ENCODE measurements at places on chromosomes 11 and 22.
A peak's percentile ranks its signal among the peaks of the same experiment; 100 is the strongest.

DNA sequence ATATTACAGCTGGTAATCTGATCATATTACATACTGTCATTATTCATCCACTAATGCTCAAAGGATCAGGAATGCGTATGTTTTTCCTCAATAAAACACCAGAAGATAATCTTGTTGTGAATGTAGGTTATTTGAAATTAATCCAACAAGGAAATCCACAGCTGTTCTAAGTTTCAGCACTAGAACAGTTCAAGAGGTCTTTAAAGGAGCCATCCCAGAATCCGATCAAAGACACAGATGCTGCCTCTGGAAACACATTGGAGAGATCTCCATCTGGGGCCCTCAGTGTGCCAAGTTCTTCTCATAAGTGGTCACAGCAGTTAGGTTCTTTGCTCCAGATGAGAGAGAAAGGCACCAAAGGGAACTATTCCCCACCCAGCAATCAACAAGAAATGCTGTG lies 1955.1 kb upstream of the RAG2 start:
- DNase-seq = no peak

- no peak for DNase-seq
Observed at GRCh38 chr11:64089027-64089360, 53.3 kb downstream of the FLRT1 start.

GRCh38 chr11:116148056-116148455 lies 624.7 kb downstream of the BUD13 start:
- no peak for DNase-seq

DNA sequence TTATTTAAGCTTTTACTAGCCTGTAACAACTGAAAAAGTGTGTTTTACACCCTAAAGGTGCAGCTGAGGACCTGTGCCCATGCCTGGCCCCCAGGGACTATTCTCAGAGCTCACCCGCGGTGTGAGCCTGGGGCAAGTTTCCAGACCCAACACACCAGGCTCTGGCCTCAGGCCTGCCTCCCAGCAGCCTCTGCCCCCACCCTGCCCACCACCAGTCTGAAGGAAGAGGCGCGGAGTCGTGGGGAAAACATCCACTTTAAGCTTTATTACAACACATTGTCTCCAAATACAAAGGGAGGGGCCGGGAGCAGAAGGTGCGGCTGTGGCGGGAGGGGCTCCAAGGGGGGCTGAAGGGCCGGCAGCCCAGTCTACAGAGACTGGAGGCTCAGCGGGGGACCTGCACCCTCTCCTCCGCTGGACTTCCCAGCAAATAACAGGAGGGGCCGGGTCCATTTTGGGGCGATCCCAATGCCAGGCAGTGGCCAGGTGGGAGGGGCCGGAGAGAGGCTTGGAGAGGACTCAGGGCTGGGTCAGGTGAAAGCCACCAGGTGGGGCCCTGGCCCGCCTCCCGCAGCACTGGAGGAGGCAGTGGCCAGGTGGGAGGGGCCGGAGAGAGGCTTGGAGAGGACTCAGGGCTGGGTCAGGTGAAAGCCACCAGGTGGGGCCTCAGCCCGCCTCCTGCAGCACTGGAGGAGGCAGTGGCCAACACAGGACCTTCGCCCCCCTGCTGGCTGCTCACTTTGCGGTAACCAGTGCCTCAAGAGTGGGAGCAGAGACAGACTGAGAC lies 18.1 kb downstream of the DUSP8 start:
- no peak for DNase-seq

DNA sequence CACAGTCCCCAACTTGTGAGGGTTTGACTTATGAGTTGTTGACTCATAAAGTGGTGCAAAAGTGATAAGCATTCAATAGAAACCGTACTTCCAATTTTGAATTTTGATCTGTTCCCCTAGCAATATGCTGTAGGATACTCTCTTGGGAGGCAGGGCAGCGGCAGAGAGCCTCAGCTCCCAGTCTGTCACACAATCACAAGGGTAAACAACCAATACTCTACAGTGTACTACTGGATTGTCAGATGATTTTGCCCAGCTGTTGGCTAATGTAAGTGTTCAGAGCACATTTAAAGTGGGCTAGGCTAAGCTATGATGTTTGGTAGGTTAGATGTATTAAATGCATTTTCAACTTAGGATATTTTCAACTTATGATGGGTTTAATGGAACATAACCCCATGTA lies 13.7 kb upstream of the NXPE2 start:
- DNase-seq = no peak

GRCh38 chr11:128297805-128298204 lies 289.6 kb downstream of the ETS1 start:
- DNase-seq = no peak

GRCh38 chr11:45860348-45860747 lies 13.1 kb downstream of the CRY2 start:
- DNase-seq = no peak

- DNase-seq = no peak
Observed at GRCh38 chr22:45919504-45920286, 57.3 kb downstream of the WNT7B start.

DNA sequence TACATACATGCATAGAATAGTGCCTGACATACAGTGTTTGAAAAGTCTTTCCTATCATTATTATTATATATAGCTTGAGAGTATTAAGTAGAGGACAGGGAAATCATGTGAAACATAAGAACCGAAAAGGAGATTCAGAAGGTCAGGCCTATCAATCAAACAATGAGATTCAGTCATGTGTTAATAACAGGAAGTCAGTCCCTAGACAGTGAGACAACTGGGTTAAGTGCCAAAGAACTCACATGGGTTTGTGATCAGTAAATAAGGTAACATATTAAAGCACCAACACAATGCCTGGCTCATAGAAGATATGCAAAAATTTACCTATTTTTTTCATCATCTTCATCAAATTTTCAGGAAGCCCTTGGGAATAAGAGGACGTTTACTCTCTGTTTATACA lies 174.3 kb upstream of the FAT3 start:
- peak; percentile 65 for DNase-seq

DNA sequence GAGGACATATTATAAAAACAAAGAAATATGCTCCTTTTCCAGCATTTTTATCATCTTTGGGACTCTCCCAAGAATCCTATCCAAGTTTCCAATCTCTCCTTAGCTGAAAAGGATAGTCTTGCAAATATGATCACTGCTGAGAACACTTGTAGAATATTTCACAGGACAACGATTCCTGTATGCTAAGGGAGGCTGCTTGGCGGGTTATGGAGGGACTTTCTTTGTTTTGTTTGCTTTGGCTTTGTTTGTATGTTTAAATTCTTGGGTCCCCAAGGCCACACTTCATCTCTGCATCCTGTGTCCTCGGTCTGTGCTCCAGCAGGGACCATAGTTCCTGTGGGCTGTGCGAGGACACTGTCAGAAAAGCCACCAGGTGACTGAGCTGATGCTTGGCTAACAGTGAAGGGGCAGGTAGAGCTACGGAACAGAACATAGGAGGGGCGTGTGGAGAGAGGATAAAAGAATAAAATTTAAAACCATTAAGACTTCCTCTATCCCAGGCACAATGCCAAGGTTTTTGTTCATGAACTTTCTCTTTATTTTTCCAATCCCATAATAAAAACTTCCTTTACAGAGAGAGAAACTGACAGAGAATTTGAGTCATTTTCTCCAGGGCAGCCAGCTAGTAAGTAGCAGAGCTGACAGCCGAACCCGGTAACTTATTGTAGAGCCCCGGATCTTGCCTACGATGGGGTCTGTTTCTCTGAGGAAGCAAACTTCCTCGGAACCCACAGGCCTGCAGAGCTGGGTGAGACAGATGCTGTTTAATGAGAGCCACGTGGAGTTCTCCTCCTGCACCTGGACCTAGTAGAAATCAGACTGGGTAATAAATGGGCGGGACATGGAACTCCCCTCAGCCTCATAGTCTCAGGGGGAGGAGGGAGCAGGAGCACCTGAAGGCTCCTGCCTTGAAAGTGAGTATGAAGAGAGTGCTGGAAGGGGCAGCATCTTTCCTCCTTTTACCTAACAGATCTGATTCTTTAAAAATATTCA lies at the start of gene IZUMO1R:
TSS of gene IZUMO1R (plus strand) at position 615 of the 993 bp plus-strand sequence. CDS start 1,057 bp downstream, outside the sequence.
- no peak for DNase-seq

DNA sequence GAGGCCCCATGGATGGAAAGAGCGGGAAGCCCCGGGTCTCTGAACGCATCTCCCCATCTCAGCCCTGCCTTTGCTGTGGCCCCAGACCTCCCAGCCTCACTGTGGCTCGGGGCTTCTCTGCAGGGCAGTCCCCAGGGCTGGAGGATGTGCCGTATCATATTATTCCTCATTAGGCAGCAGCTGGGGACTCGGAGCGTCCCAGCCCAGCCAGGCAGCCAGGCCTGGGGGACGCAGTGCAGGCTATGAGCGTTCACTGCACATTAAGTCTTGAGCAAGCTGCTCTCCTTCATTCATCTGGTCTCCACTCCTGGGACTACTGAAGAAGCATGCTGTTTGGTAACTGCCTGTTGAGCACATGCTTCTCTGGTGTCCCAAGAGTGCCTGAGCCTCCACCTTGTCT lies 226.8 kb upstream of the TBCEL start:
- DNase-seq = no peak

DNA sequence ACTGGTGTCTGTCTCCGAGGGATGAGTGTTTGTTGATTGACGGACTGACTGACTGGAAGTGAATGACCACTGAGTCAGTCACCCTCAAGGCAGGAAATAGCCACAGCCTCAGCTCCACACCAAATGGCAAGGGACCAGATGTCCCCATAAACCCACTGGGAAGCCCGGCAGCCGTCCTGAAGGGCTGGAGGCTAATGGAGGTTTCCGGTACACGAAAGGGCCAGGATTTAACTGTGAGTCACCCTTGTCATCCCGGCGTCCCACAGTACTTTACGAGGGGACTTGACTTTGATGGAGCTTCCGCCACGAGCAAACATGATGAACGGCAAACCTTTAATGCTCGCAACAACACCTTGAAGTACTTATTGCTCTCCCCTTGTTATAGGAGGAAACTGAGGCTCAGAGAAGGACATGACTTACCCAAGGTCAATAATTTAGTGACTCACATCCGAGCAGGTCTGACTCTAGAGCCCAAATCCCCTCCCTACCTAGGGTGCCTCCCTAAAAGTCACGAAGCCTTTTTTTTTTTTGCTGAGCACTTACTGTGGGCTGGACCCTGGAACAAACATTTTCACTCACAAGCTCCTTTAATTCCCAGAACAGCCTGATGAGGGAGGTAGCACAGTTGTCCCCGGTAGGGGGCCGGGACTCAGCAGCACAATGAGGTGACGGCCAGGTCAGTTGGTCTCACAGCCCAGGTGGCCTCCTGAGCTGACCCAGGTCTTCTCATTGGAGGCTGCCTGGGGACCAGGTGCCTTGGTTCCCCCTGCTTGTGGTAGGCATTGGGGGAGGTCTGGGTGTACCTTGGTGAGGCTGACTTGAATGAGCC lies 25.2 kb upstream of the GCAT start:
- DNase-seq = no peak

- no peak for DNase-seq
Observed at GRCh38 chr11:73520353-73521061, 77.4 kb downstream of the FAM168A start.

DNA sequence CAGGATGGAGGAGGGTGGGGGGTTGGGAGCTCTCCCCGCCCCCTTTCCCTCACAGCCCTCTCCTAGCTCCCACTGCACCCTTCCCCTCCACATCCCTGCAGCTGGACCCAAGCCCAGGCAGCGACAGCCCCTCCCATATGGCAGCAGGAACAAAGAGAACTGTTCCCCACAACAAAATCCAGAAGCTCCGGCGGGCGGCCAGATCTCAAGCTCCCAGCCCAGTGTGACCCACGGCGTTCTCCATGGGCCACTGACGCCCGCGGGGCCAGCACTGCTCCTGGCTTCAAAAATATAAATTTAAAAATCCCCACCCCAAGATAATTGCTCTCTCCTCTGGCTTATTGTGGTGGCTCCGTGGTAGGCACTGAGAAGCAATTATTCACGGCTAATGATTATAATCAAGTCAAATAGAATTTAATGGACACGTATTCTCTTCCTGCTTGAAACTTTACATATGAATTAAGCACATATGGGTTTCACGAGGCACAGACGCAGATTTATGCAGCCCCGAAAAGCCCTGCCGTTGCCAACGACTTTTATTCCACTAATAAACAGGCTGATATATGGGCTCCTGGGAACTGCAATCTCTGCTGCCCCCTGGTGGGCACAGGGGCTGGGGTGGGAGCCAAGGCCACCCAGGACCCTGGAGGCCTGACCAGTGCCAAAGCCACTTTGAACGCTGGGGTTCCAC lies 17.5 kb downstream of the MACROD1 start:
- DNase-seq = peak; percentile 71

GRCh38 chr11:11709447-11710239 lies 87.8 kb upstream of the GALNT18 start:
- DNase-seq = peak; percentile 7

DNA sequence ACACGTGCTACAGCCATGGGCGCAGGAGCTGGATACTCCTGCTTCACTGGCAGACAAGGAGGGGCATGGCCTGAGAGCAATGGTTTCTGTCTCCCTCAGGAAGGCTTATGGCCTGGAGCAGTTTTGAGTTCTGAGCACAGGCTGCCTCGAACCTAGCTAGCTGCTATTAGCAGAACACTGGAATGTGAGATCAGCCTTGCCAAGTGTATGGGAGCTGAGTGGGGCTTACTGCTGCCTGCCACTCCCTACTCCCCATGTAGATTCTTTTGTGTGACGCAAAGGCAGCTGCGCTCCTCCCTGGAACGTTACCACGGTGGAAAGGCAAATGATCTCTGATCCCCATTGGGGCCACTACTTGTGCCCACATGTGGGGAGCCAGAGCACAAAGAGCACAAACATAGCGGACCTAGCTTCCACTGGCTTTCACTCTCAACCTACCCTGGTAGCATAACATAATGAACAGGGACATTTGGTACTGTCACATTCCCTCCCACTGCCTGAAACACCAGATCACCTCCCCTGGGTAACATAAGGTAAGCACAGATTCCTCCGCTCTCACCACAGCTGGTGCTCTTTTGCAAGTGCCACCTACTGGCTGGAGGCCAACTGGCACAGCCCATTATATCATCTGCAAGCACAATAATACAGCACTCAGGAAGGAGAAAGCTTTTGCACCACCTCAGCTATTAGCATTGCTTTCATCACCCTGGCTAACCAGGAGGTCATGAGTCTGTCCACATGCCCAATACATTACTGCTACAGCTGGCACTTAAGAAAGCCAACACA lies 84.6 kb upstream of the GUCY1A2 start:
- no peak for DNase-seq

DNA sequence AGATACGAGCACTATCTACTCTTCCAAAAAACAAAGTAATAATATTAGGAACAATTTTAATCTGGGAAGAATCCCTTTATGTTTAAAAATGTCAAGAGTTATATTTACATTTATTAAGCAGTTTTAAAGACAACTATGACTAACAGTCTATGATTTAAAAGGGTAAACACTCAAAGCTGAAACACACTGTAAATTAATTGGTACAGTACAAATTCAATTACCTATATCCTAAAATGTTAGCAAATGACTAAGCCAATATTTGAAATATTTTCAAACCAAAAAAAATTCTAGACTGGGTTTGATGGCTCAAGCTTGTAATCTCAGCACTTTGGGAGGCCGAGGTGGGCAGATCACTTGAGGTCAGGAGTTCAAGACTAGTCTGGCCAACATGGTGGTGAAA lies 36.0 kb upstream of the CHRNA10 start:
- DNase-seq = no peak

DNA sequence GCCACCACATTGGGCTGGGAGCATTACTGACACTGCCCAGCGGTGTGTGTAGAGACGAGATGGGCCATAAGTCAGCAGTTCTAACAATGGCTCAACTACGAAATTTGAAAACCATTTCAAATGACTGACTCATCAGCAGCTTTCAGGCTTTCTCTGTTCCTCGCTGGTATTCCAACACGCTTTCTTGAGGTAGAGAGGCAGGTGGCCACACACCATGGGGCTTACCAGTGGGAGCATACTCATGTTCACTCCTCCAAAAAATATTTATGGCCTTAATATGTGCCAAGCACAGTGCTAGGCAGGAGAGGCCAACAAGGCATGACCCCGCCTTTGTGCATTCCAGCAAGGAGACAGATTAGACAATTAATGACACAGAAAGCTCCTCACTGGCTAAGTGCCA lies 20.3 kb downstream of the ARFGAP2 start:
- DNase-seq = peak; percentile 9
